ENCODE measurements at places on chromosomes 2 and 18. TPM values are rescaled to one million over a fixed set of nuclear protein-coding genes. Genes with fewer than 3 reads are reported as not detected.

Gene FOXI3
- total RNA-seq: not detected

Gene SERPINB2
- not detected for total RNA-seq

Gene NYAP2
- not detected for total RNA-seq

Gene FEV
- not detected for total RNA-seq

Gene GPR35
- 0.40 TPM for total RNA-seq

Gene PRKAG3
- not detected for total RNA-seq

Gene NR4A2
- total RNA-seq: 4.5 TPM

Gene TAF4B
- total RNA-seq: 5.4 TPM

Gene GPAT2
- not detected for total RNA-seq

Gene PROKR1
- total RNA-seq: not detected

Gene CKAP2L
- 13.4 TPM for total RNA-seq

Gene COL4A4
- 1.2 TPM for total RNA-seq

Gene TFCP2L1
- 0.74 TPM for total RNA-seq

Measured in A549 treated with CpdA at 1 μM for 4 hours (cell line).